Lower lobe of right lung (tissue), 2 donors: ENCODE measurements at places on chromosomes 1 and 21. TPM values are rescaled to one million over a fixed set of nuclear protein-coding genes. Genes with fewer than 3 reads are reported as not detected.

RNASEL gene
- total RNA-seq, result 16.5 TPM

ZYG11A gene
- not detected for total RNA-seq

FABP3 gene
- 24.5 TPM for total RNA-seq

SYNJ1 gene
- total RNA-seq, result 23.1 TPM

SMYD3 gene
- 20.5 TPM for total RNA-seq

SHCBP1L gene
- total RNA-seq, result not detected

GNPAT gene
- 36.7 TPM for total RNA-seq

NID1 gene
- total RNA-seq, result 46.6 TPM

PLPPR4 gene
- 1.7 TPM for total RNA-seq

SLC16A4 gene
- 9.6 TPM for total RNA-seq

ARTN gene
- total RNA-seq, result 0.27 TPM

MMP23B gene
- 27.2 TPM for total RNA-seq

SAMD11 gene
- total RNA-seq, result 2.2 TPM

AMY1A gene
- 5.8 TPM for total RNA-seq

ECM1 gene
- 16.9 TPM for total RNA-seq

ARHGAP30 gene
- 63.7 TPM for total RNA-seq

DNA sequence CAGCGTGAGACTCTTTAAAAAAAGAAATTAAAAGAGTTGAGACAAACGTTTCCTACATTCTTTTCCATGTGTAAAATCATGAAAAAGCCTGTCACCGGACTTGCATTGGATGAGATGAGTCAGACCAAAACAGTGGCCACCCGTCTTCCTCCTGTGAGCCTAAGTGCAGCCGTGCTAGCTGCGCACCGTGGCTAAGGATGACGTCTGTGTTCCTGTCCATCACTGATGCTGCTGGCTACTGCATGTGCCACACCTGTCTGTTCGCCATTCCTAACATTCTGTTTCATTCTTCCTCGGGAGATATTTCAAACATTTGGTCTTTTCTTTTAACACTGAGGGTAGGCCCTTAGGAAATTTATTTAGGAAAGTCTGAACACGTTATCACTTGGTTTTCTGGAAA, 31.2 kb downstream of the IFNAR1 start:
- no peaks in the 10 kb centered on the region for H3K27me3 ChIP-seq
- DNase-seq, result no peak
- H3K4me1 ChIP-seq, result peaks cover 13% of the 10 kb centered on the region
- peaks cover 70% of the 10 kb centered on the region for H3K36me3 ChIP-seq
- H3K4me3 ChIP-seq, result no peak overlapping the region

DNA sequence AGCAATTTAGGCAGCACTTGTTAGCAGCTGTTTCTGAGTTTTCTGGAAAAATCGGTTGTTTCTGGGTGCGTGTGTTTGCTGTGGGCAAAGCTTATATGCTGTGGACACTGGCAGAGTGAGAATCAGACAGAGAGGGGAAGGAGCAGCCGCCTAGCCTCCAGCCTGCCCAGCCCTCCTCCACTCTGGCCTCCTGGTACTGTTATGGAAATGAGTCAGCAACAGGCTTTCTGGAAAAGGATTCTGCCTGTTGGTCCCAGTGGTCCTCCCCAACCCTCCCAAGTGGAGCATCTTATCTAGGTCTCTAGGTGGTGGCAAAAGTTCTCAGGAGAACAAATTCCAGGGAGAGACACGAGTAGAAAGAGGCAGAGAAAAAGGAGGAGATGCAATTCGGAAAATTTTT, 42.2 kb upstream of the GOLT1A start:
- no peak overlapping the region for H3K4me3 ChIP-seq
- DNase-seq, result no peak
- H3K4me1 ChIP-seq, result peaks cover 6% of the 10 kb centered on the region
- H3K36me3 ChIP-seq, result no peaks in the 10 kb centered on the region
- H3K27ac ChIP-seq, result no peak overlapping the region

GRCh38 chr1:55623311-55623710, 408.1 kb upstream of the USP24 start:
- no peaks in the 10 kb centered on the region for H3K27me3 ChIP-seq
- no peaks in the 10 kb centered on the region for H3K4me1 ChIP-seq
- DNase-seq, result no peak
- H3K27ac ChIP-seq, result no peak overlapping the region

- H3K4me1 ChIP-seq, result peaks cover 15% of the 10 kb centered on the region
- no peaks in the 10 kb centered on the region for H3K36me3 ChIP-seq
- no peak for DNase-seq
- H3K27me3 ChIP-seq, result no peaks in the 10 kb centered on the region
- no peak overlapping the region for H3K27ac ChIP-seq
Observed at GRCh38 chr1:230713547-230713914, 391 bp downstream of the AGT start.

GRCh38 chr1:77582905-77583304, 99.6 kb downstream of the ZZZ3 start:
- H3K27me3 ChIP-seq, result no peaks in the 10 kb centered on the region
- no peak overlapping the region for H3K4me3 ChIP-seq
- no peak for DNase-seq
- H3K27ac ChIP-seq, result no peak overlapping the region
- H3K4me1 ChIP-seq, result no peaks in the 10 kb centered on the region

- H3K27me3 ChIP-seq, result peaks cover 56% of the 10 kb centered on the region
- no peaks in the 10 kb centered on the region for H3K36me3 ChIP-seq
- H3K4me1 ChIP-seq, result no peaks in the 10 kb centered on the region
- no peak overlapping the region for H3K4me3 ChIP-seq
Observed at GRCh38 chr1:2452932-2453315, 23.2 kb upstream of the PLCH2 start.

GRCh38 chr21:34619841-34620665, 5.1 kb upstream of the RCAN1 start:
- no peak overlapping the region for H3K4me3 ChIP-seq
- H3K4me1 ChIP-seq, result peaks cover 6% of the 10 kb centered on the region
- no peak for DNase-seq
- H3K27ac ChIP-seq, result no peak overlapping the region
- H3K36me3 ChIP-seq, result no peaks in the 10 kb centered on the region

- no peak overlapping the region for H3K27ac ChIP-seq
- H3K4me1 ChIP-seq, result no peaks in the 10 kb centered on the region
- H3K27me3 ChIP-seq, result no peaks in the 10 kb centered on the region
- no peaks in the 10 kb centered on the region for H3K36me3 ChIP-seq
Observed at GRCh38 chr1:191634801-191635508, 523.3 kb upstream of the RGS18 start.

DNA sequence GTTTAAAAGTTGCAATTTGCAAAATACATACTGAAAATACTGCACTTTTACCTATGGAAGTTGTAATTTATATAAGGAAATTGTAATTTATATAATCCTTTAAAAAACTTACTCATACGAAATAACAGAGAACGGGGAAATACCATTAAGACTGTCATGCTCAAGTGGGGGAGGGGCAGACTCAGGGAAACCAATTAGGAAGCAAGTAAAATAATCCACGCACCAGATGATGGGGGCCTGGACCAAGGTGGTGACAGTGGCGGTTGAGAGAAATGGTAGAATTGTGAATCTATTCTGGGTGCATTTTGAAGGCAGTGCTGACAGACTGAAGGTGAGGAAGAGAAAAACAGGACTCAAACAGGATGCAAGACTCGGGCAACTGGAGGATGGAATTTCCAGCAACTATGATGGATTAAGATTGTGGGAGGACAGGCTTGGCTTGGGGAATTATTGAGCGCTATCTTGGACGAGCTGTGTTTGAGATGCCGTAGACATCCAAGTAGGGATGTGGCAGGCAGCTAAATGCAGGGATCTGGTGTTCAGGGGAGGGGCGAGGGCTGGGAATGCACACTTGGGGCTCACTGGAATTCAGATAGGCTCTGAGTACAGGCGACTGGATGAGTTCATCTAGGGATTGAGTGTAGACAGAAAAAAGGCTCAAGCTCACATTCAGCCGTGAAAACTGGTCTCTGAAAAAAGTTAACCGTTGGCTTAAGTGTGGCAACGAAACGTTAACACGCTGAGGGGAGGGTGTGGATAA, 977 bp downstream of the LCA5L start:
- no peaks in the 10 kb centered on the region for H3K27me3 ChIP-seq
- H3K27ac ChIP-seq, result peak overlapping the region; percentile 93
- H3K36me3 ChIP-seq, result no peaks in the 10 kb centered on the region

- H3K27me3 ChIP-seq, result no peaks in the 10 kb centered on the region
- no peak overlapping the region for H3K4me3 ChIP-seq
- H3K4me1 ChIP-seq, result peaks cover 7% of the 10 kb centered on the region
- no peak overlapping the region for H3K27ac ChIP-seq
- H3K36me3 ChIP-seq, result no peaks in the 10 kb centered on the region
- DNase-seq, result no peak
Observed at GRCh38 chr1:94658221-94658620, 116.7 kb upstream of the F3 start.

DNA sequence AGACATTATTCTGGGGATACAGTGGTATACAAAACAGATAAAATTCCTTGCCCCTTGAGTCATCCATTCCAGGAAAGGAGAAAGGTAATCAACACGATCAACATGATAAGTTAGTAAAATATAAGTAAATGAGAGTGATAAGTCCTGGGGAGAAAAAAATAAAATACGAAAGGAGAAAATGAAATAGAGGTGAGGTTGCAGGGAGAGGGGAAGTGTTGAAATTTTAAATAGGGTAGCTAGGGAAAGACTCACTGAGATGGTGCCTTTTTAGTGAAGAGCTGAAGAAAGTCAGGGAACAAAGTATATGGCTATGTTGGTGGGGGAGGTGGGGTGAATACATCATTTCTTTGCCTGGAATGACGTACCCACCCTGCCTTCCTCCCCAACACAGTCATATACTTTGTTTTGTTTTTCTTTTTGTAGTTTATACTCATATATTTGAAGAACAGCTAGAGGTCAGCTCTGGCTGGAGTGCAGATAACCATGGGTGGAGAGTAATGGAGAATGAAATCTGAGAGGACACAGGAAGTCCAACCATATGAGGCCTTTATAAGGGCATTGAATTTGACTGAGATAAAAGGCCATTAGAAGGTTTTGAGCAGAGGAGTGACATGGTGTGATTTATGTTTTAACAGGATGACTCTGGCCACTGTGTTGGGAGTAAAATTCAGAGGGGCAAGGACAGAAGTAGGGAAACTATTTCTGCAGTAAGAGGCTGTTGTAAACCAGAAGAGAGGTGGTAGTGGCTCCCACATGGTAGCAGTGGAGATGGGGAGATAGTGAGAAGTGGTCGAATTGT, 54.8 kb downstream of the OSBPL9 start:
- peaks cover 25% of the 10 kb centered on the region for H3K4me1 ChIP-seq
- no peaks in the 10 kb centered on the region for H3K27me3 ChIP-seq
- no peak overlapping the region for H3K27ac ChIP-seq
- DNase-seq, result no peak
- no peak overlapping the region for H3K4me3 ChIP-seq

DNA sequence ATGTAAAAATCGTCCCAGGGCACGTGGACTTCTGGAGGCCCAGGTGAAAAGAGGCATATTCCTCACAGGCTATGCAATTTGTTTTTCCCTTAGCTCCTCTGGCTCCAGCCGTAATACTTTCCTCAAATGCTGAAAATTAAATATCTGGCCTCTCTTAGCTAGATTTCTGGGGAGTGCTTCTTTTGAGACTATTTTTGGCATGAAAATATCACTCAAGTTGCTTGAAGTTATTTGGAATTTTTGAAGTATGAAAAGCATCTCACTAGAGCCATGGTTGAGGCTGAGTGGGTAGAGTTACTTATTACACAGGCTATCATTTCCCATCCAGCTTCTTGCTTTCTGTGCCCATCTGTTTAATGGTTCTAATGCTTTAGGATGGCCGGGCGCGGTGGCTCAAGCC, 59.7 kb downstream of the MYOM3 start:
- H3K36me3 ChIP-seq, result no peaks in the 10 kb centered on the region
- H3K27me3 ChIP-seq, result no peaks in the 10 kb centered on the region
- DNase-seq, result no peak
- H3K4me3 ChIP-seq, result no peak overlapping the region
- H3K27ac ChIP-seq, result no peak overlapping the region
- peaks cover 11% of the 10 kb centered on the region for H3K4me1 ChIP-seq

GRCh38 chr1:245019910-245020486, 134.8 kb upstream of the KIF26B start:
- no peaks in the 10 kb centered on the region for H3K4me1 ChIP-seq
- no peak overlapping the region for H3K27ac ChIP-seq
- H3K27me3 ChIP-seq, result no peaks in the 10 kb centered on the region
- H3K36me3 ChIP-seq, result no peaks in the 10 kb centered on the region

GRCh38 chr21:46394595-46395104, 64.0 kb upstream of the DIP2A start:
- H3K4me1 ChIP-seq, result no peaks in the 10 kb centered on the region
- H3K27ac ChIP-seq, result no peak overlapping the region

GRCh38 chr1:44625348-44625747, 48.9 kb downstream of the TMEM53 start:
- H3K4me1 ChIP-seq, result no peaks in the 10 kb centered on the region
- H3K36me3 ChIP-seq, result no peaks in the 10 kb centered on the region
- H3K4me3 ChIP-seq, result no peak overlapping the region
- no peak overlapping the region for H3K27ac ChIP-seq
- no peaks in the 10 kb centered on the region for H3K27me3 ChIP-seq
- DNase-seq, result no peak

- peaks cover 6% of the 10 kb centered on the region for H3K4me1 ChIP-seq
- DNase-seq, result no peak
- no peak overlapping the region for H3K4me3 ChIP-seq
- no peak overlapping the region for H3K27ac ChIP-seq
Observed at GRCh38 chr1:43786960-43787359, 79.6 kb downstream of the ST3GAL3 start.

DNA sequence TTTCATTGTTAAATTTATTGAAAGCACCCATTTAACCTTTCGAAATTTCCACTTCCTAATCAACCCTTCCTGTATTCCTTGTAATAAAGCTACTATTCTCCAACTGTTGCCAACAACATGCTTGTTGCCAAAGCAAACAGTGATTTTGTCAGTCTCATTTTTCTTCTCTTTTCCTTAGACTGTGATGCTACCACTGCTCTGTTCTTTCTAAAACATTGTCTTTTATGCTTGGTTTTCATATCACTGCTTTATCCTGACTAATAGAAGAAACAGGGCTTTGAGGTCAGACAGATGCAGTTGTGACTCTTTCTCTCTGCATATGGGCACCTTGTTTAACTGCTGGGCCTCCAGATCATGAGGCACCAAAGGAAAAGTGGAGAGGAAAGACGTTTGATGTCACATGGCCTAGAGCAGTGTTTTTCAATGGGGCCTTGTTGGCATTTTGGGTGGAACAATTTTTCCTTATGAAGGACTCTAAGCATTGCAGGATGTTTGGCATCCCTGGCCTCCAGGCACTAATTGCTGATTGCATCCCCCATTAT, 56.1 kb downstream of the HMCN1 start:
- H3K4me3 ChIP-seq, result no peak overlapping the region
- H3K27ac ChIP-seq, result no peak overlapping the region
- H3K4me1 ChIP-seq, result peaks cover 17% of the 10 kb centered on the region
- H3K27me3 ChIP-seq, result no peaks in the 10 kb centered on the region
